ENCODE measurements at places on chromosomes 2 and 18.

DNA sequence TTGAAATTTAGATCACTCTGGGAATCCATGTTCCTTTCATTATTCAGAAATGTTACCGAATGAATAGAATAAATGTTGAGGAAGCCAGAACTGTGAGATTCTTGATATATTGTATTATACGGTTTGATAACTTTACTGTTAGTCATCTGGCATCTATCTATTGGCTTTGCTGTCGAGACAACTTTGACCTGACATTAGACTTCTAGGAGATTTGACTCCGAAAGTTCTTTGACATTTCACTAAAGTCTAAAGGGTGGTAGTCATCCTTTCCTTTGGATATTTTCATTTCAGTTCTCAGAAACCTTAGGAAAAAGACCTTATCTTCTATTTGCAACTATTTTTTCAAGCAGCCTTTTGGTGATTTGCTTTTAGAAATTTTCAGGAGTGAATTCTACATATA is 1.9 kb downstream of the BMPR2 start:
- DNase-seq = no peak

DNA sequence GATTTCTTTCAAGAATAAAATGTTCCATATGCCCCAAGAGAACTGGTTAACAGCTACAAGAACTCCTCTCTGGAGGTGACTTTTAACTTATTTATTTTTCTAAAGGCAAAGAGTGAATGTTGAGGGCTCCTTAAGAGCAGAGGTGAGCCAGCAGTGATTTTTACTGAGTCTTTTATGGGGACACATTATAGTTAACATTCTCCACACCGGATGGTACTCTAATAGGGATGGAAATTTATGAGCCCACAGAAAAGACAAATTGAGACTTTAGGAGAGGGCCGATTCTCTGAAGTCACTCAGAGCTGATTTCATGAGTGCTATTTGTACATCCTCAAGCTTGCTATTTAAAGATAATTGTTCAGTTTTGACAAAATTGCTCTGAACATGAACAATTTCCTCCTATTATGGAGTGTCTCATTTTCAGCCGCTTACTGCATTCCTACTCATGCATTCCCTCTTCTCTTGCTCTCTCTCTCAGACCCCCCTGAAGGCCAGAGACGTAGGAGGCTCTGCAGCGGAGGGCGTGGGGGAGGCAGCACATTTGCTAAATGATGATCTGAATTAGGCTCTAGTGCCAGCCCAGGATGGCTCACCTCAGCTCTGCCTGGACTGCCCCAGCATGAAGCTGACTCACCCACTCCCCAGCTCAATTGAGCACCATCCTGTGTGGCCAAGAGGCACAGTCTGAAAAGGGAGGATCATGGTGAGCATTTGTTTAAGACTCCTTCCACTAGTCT is 5.9 kb upstream of the RPL37A start:
- no peak for DNase-seq

GRCh38 chr18:62682371-62682770 is 33.0 kb upstream of the PHLPP1 start:
- DNase-seq = no peak

GRCh38 chr2:109089602-109090300 is 39.3 kb upstream of the SH3RF3 start:
- DNase-seq = no peak
